ENCODE measurements at places on chromosomes 5 and 9.

DNA sequence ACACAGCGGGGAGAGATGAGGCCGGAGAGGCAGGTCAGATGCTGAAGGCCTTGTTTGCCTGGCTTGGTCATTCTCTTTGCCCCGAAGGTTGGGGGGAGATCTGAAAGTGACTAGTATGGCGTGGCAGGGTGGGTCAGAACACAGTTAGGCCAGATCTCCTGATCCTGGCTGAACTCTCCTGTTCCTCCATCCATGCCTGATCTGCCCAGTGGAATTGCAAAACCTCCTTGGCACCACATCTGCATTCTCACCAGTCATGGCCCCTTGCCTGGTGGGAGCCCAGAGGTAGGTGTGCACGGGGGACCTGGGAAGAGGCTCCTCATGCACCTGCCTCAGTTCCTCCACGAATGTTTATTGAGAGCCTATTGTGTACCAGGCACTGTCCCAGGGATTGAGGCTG is 23.2 kb downstream of the TEX53 start:
- no peak for DNase-seq

- DNase-seq, result no peak
Observed at GRCh38 chr9:68793605-68794343, 88.7 kb downstream of the PIP5K1B start.

- DNase-seq, result peak; percentile 55
Observed at GRCh38 chr5:80318212-80318611, 1.6 kb upstream of the SPZ1 start.

DNA sequence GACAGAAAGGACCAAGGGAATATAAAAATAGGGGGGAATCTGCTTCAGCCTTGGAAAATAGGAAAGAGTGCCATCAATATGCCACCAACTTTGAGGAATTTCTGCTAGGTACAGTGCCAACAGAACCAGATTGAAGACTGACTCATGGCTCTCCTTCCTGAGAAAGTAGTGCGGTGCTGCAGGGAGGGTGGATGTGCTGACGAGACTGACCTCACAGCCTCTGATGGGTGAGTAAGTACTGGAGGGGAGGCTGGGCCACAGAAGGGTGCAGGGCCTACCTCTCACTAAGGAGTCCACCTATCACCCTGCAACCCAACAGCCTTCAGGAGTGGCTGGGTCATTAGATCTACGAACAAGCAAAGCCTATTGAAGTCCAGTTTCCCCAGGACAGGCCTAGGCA is 187.6 kb downstream of the GABBR2 start:
- DNase-seq, result no peak

DNA sequence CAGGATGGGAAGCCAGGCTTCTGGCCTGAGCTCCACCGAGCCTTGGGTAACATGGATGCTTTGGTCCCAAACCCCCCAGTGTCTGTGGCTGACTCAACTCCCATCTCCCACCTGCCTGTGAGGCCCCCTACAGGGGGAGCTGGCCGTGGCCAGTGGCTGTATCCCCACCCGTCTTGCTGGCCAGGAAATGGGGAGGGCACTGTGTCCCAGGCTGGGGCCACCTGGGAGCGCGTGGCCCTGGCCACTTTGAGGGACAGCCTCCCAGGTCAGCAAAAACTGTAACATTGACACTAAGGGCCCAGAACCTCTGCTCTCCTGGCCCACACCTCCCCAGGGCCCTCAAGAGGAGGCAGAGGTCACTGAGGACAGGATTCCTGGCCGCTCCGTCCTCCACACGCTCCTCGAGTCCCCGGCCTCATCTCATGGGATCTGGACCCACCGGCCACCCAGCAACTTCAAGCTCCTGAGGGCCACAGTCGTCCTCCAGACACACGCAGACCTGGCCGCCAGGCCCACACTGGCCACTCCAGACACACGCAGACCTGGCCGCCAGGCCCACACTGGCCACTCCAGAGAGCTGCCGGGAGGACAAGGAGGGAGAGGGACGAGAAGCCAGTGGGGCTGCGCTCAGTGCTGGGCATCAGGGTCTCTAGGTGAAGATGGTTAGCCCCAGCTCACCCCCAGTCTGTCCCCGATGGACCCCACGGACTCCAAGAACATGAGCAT is 44.2 kb downstream of the DBH start:
- DNase-seq, result no peak

DNA sequence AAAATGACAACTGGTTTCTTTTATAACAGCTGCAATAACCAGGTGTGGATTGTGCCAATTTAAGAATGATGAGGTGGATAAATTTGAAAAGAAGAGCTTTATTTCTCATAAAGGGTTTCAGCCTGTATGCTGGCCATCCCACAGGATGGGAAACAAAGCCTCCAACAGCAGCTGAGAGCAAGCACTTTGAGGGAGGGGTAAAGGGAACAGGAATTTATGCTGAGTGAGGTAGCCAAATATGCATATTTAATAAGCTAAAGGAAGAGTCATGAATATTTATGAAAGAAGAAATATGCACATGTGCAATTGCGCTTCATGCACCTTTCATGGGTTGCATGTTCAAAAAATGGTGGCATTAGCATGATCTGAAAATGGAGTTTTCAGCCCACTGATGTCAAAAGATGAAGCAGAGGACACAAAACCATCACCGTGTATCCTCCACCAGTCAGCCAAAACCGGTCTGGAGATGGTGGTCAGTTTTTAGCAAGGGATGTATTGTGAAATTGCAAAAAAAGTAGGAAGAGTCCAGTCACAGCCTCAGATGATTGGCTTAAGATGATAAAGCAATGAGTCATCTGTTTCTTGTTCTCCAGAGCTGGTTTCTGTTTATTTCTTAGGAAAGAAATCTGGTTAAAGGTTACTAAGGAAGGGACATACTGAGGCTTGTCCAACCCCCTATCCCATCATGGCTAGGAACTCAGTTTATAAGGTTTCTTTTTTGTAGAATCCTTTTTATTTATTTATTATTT is 47.9 kb downstream of the DEPDC1B start:
- no peak for DNase-seq

GRCh38 chr9:13175732-13176131 is 103.8 kb downstream of the MPDZ start:
- DNase-seq, result no peak

DNA sequence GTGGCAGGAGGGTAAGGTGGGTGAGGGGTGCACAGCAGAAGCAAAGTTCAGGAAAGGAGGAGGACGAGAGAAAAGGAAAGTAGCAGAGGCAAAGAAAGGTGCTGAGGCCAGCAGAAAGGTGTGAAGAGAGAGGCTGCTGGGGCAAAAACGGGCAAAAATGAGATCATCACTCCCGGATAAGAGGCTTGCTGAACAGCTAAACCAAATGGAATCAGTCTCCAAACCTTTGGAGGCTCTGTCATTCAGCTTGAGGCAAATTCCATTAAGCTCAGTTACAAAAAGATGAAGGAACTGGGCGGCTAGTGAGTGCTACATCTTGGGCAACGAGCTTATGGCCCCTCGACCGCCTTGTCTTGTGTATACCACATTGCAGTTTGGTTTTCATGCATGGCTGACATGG is 136.4 kb downstream of the FSTL4 start:
- DNase-seq, result no peak

DNA sequence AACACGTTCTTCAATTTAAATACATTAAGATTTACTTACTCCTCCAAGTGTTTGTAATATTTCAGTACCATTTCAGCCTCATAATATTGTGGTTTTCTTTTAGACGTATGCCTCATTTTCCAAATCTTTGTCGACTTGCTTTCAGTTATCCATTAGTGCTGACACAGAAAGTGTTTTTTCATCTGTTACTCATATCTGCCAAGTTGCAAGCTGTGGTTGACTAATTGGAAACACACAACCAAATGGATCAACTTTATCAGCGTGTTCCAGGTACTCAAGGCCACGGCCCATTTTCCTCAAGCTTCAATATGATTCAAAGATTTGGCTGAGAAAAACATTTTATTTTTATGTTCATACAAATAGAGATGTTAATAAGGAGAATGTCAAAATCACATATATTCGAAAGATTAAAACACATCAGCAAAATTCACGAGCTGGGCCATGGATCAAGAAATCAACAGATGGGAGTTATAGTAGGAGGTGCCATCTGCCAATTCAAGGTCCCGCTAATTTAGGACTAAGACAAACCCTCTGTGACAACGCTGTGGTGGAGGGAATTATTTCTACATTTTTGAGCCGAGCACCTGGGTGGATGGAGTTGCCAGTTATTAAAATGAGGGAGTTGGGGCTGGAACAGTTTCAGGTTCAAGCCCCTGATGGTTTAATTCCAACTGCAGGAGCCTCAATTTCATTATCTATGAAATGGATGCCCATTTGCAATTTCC is 27.2 kb upstream of the CCNJL start:
- no peak for DNase-seq

GRCh38 chr5:167355346-167355745 is 936.1 kb upstream of the WWC1 start:
- peak; percentile 65 for DNase-seq

DNA sequence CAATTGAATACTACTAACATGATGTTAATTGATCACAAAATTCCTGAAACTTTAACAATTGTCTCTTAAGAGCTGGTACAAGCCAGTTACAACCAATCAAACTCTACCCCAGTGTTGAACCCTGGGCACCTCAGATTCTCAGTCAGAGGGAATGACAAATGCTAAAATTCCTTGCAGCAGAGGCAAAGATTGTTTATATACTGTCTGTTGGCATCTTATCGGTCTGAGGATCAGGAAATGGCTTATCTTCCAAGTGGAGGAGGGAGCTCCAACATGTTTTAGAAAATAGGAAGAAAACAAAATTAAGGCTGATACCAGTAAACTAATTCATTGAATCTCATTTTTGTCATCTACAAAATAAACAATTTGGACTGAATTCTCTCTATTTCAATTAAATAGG is 527.8 kb upstream of the ZNF608 start:
- no peak for DNase-seq

DNA sequence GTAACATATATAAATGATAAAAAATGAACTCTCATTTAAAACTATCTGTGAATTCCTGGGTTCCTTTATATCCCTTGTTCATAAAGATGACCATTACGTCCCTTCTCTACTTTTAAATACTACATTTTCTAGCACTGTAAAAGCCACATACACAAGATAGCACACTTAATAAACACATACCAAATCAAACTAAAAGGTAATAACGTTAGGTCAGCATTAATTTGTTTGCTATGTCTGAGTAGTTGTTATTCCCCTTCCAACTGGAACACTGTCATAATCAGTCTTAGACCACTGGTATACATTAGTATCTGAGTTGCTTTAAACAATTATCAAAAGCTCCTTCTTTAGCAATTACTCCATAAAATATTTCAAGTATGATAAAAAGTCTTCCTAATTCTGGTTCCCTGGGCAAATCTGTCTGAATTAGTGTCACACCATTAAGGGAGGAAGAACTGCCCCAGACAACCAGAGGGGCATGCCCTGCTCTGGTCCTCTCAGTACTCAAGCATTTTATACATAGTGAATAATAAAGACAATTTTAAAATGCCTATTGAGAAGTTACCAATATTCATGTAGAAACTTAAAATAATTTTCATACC is 98.1 kb downstream of the RAPGEF6 start:
- DNase-seq, result no peak

DNA sequence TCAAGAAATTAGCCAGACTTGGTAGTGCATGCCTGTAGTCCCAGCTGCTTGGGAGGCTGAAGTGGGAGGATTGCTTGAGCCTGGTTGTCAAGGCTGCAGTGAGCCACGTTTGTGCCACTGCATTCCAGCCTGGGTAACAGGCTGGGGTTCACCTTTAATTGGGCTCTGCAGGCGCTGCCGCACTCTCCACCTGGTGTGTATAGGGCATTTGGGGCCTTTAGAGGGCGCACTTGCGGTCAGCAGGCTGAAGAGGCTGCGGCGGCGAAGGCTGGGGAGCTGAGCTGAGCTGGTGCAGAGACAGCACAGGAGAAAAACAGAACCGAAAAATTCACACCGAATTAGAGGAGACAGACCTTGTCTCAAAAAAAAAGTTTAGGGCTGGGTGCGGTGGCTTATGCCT is 31.2 kb downstream of the CDK7 start:
- no peak for DNase-seq

GRCh38 chr5:147822686-147823491 is 8.6 kb downstream of the SPINK1 start:
- peak; percentile 90 for DNase-seq

DNA sequence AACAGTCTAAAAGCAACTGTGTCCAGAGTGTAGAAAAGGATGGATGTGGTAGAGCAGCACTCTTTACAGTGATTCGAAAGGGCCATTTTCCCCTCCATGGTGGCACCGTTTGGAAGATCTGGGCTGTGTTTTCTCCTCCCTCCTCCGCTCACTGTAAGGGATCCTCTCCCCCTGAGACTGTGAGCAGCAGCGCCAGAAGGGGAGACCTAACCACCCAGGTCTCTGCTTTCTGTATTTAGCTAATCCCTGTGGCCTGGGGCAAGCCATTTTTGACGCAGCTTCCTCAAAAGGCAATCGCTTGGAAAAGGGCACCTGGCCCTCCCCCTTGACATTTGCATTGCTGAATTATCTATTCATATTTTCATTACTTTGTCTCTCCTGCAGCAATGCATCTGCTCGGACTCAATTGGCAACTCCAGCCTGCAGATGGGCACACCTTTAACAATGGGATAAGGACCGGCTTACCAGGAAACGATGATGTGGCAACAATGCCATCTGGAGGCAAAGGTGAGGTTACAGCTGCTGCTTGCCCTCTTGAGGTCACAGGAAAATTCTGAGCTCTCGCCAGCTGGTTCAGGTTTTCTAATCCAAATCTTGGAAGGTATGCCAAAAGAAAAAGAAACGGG is 244.3 kb upstream of the WWC1 start:
- peak; percentile 86 for DNase-seq

DNA sequence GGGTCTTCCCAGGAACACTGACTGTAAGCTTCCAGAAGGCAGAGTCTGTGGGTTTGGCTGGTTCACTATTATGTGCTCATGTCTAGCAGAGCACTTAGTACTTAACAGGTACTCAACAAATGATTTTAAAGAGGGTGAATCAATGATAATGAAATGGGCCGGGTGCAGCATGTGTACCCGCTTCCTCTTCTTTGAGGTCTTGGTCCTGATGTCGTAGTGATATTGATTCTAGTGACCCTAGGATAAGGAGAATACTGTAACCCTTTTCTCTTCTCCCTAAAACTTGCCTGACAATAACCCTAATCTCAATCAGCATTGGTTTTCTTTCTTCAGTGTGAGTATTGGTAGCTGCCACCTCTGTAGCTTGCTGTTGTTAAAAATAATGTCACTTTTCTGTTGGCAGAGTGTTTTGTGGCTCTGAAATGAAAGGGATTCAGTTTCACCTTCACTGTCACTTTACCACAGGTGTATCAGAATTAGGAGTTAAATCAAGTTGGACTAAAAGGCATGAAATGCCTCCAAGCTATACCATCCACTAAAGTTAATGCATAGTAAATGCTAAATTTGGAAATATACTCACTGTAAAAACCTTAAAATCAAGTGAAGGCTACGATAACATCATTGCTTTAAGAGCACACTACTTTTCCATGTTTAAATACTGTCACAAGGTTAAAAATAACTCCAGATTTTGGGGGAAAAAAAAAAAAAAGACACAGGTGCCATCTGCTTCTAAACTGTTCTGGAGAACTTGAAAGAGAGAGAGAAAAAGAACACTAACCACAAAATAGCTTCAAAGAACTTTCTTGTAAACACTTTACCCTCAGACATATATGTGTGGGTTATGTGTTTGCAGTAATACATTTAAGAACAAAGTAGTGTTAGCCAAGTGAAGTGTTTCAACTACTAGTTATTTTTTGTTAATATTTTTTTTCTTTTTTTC is 6.0 kb downstream of the CAMK4 start:
- no peak for DNase-seq

- DNase-seq, result no peak
Observed at GRCh38 chr5:15821506-15821905, 321.5 kb downstream of the FBXL7 start.

GRCh38 chr9:9674461-9674860 is 938.3 kb downstream of the PTPRD start:
- no peak for DNase-seq

- peak; percentile 6 for DNase-seq
Observed at GRCh38 chr9:105141146-105141975, 103.1 kb upstream of the SLC44A1 start.

Measured in eye (tissue), 1 donor.